Fibroblast of skin of abdomen (primary cell): ENCODE measurements at places on chromosomes 4 and X.

DNA sequence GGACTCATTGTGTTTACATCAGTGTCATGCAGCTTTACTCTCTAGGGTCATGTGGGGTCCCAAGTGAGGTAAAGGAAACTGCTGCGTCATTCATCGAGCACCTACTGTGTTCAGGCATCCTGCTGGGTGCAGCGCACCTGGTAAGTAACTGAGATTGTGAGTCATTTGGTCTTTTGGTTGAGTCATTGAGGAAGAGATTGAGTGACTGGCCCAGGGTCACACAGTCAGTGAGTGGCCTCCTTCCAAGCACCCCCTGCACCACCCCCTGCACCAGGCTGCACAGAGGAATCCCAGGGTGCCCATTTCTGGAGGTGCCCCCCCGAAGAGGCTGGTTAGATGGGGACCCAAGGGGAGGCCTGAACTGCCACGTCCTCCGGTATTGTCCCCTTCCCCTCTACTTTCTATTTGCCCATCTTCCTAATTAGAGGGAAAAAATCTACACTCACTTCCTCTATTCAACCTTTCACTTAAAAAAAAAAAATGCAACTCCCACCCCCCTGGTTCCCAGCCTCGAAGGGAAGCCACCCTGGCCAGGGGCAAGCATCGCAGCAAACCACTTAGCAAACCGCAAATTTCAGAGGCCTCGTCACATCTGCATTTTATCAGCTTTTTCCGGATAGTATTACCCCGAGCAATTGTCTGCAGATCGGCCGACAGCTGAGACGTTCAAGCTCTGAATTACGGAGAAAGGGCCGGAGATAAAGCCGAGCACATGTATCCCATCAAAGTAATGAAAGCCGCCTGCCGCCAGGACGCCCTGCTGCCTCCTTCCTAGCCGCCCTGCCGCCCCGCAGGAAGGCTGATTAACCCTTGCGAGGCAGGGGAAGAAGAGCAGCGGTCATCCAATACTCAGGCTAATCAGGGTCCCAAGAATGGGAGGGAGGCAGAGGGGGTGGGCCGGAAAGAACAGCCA lies 96.3 kb upstream of the MSX1 start:
- DNase-seq: peak; percentile 91

GRCh38 chr4:79053754-79054153 lies 114.5 kb upstream of the PAQR3 start:
- DNase-seq: no peak

DNA sequence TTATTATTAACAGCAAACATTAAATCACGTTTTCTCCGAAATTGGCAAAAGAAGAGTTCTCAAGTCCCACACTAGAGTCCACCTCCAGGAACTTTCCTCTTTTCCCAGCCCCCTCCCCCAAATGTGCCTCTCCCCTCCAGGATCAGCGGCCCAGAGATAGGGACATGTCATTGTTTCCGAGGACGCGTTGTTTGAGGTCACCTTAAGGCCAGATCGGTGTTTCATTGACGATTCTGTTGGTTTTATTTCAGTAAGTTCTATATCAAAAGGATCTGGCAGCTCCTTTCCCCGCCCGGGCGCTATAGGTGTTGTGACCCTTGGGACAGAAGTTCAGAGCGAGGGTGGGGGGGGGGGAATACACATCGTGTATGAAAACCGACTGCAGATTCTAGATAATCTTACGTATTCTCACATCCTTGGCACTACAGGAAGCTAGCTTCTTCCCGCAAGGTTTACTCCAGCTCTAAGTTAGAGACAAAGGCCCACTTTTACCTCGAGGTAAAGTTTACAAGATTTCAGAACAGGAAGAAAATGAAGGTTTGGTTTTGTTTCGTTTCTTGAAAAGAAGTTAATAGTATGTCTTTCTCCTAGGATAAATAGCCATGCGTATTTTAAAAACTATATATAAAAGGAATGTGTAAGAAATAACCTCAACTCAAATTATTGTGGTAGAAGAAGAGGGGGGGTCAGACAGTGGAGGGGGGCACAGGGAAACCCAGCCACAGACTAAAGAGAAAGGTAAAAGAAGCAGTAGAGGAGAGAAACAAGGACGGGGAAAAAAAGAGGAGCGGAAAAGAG lies 739 bp upstream of the MSX1 start:
- no peak for DNase-seq

- DNase-seq: no peak
Measured at GRCh38 chrX:15786915-15787314, 3.4 kb upstream of the ZRSR2 start.

- no peak for DNase-seq
Measured at GRCh38 chr4:78254893-78255292, 197.8 kb downstream of the FRAS1 start.

- DNase-seq: peak; percentile 48
Measured at GRCh38 chr4:112327965-112328733, 31.0 kb downstream of the ALPK1 start.

DNA sequence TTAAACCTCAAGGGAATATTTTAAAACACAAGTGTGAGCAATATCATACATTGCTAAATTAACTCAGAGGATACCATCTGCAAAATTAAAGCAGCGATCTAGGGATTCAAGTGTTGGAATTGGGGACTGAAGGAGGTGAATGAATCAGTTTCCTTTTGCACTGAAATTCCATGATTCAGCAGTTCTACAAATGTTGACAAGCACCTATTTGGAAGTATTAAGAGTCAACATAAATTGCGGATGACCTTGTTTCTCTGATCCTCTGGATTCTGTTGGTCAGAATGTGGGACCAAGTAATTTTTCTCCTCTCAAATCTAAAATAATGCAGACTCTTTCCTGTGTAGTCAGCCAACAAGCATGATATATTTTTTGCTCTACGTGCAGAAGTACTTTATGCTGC lies 78.8 kb downstream of the LDB2 start:
- no peak for DNase-seq

- no peak for DNase-seq
Measured at GRCh38 chrX:47209508-47210238, 8.8 kb upstream of the CDK16 start.

DNA sequence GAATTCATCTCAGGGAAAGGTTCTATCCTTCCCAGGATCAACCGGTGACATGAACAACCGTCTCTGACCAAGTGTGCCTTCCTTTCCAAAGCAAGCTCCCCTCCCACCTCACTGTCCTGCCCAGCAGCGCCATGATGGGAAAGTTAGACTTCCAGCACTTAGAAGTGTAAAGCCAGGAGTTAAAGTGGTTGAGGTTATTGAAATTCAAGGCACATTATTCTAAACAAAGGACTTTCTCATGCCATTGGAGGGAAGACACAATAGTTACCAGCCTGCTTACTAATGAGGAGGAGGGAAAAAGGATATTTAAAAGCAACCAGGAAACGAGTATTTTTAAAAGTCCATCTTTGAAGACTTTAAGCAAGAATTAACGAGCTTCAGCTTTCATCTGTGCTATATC lies 96.8 kb downstream of the NSUN7 start:
- DNase-seq: no peak

- no peak for DNase-seq
Measured at GRCh38 chr4:15689540-15689939, 7.9 kb downstream of the FAM200B start.

DNA sequence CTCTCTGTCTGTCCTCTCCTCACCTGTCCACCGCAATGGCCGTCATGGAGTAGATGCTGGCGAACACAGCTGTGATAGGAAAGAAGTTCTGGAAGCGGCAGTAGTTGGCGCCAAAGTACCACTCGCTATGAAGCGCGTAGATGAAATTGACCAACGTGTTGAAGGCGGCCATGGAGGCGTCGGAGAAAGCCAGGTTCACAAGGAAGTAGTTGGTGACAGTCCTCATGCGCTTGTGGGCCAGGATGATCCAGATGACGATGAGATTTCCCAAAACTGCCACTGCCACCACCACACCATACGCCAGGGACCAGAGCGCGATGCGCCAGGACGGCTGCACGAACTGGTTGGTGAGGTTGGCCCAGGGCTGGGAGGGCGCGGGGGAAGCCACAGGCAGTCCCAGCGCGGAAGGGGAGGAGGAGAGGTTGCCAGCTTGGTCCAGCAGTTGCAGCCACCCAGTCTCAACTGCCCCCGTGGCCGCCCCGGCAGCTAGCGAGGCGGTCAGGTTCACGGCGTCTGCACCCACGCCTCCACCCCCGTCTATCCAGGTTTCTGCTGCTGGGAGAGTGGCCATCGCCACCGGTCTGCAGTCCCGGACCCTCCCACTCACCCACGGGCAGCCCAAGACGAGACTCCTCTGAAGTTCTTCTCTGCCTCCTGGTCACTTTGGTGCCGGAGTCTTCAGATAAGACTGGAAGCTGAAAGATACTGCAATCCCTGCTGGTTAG lies 518 bp downstream of the TACR3 start:
- peak; percentile 36 for DNase-seq

DNA sequence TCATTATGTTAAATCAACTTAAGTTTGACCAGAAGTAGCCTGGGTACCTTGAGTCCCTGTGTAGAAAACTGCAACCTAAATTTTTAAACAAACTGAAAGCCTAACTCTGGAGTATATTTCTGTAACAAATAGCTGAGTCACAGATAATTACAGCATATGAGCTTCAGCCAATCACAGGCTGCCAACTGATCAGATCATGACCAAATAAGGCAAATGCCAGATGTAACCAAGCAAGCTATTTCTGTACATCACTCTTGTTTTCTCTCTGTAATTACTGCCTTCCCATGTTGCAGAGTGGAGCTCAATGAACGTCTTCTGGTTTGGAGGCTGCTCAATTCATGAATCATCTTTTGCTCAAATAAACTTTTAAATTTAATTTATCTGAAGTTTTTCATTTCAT lies 980.9 kb upstream of the DIAPH2 start:
- no peak for DNase-seq

GRCh38 chr4:180828455-180829018 lies 1414.7 kb upstream of the TENM3 start:
- peak; percentile 77 for DNase-seq

DNA sequence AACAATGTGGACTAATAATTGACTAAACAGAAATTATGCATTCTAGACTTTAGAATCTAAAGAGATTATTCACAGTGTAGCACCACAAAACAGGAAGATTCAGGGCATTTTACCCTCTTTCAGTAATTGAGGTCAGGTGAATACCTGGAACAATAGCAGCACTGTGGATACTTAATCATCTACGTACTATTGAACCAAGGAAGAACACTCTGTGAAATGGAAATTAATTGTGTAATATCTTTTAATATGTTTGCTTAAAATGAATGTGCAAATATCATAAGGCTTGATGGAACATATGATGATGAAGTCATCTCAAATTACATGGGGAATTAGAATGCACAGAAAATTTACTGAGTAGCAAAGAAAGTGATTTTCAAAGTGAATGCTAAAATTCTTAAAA lies 68.5 kb upstream of the MAP9 start:
- no peak for DNase-seq

- peak; percentile 21 for DNase-seq
Measured at GRCh38 chrX:51461053-51462044, 35.0 kb downstream of the NUDT11 start.

- DNase-seq: no peak
Measured at GRCh38 chrX:70774223-70774622, 134.3 kb downstream of the TEX11 start.

GRCh38 chr4:111905511-111905910 lies 239.7 kb upstream of the FAM241A start:
- DNase-seq: no peak

- no peak for DNase-seq
Measured at GRCh38 chr4:184942444-184943425, 75.6 kb upstream of the HELT start.

DNA sequence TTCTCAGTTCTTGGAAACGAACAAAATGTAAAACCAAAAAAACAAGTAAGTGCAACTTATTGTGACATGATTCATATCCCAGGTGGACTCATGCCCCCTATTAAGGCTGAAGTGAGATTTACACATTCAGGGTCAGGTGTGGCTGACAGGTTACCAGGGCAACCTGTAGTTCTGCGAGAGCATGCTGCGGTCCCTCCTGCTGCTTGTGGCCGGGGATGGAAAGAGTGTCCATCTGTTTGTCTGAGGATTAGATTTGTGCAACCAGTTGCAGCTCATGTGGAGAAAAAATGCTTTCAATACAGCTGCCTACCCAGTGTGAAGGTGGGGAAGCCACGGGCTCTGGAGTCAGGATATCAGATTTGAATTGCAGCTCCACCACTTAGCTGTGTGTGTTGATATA lies 78.8 kb downstream of the FAM184B start:
- DNase-seq: no peak

DNA sequence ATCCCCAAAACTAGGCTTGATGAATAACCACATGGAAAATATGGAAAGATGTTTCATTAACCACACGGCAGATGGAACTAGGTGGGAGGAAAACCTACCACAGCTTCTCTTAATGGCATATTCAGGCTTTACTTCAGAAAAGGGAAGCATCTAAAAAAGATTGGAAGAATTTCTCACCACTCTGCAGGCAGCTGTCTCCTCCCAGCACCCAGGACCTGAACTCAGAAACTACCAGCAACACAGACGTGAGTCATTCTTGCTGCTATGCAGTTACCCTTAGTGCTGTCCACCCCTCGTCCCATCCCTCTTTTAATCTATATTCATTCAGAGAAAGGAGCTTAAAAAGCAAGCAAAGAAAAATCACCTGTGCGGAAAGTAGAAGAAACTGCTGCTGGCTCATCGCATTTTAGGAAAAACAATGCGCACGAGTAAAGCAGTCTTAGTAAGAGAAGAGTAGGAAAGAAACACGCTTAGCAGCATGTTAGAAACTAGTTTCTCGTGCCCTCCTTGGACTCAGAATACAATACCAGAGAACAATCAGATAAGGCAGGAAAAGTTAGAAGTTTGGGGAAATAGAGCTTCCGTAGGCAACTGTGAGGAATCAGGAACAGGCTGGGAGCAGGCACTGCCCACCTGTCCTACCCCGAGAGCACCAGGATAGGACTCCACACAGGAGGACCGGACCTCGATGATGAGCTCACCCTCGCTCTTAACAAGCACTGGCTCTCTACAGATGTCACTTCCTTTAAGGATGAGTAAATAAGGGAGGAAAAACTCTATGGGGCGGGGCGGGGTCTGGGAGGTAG lies 48.1 kb upstream of the ENPP6 start:
- peak; percentile 38 for DNase-seq

GRCh38 chr4:88006956-88007303 lies 505 bp upstream of the PKD2 start:
- DNase-seq: no peak

- peak; percentile 65 for DNase-seq
Measured at GRCh38 chr4:122716825-122717448, 15.6 kb upstream of the BBS12 start.

DNA sequence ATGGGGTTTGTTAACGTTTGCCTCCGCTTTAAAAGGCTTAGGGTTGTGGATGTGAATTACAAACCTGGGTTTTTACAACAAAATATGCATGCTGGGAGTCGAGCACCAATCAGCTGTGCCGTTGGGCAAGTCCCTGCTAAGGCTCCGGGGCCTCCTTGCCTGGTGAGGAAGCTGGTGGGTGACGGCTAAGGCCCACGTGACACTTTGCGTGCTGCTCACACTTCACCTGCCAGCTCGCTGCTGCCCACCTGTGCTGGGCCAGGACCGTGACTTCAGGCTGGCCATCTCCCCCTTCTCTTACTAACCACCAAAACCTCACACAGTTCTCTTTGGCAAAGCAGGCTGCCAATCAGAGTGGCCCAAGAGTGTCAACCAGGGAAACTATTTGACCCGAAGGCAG lies 178.3 kb downstream of the AFAP1 start:
- no peak for DNase-seq
